ENCODE measurements at places on chromosomes 4 and X.
A peak's percentile ranks its signal among the peaks of the same experiment; 100 is the strongest.

DNA sequence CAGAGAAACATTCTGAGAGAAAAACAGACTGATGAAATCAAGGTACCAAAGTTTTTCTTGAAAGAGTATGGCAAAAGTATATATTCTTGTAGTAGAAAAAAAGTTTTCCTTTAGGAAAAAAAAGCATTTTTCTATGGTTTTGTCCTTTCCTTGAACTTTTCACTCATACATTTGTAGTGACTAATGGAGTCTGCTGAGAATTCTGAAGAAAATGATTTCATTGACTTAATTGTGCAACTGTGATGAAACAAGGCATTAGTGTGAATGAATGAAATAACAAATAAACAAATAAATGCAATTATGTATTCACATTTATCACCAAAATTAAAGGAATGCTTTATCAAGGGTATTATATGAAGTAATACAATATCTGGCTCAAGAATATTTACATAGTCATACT is 5.7 kb downstream of the CSN1S1 start:
- no peak for DNase-seq

DNA sequence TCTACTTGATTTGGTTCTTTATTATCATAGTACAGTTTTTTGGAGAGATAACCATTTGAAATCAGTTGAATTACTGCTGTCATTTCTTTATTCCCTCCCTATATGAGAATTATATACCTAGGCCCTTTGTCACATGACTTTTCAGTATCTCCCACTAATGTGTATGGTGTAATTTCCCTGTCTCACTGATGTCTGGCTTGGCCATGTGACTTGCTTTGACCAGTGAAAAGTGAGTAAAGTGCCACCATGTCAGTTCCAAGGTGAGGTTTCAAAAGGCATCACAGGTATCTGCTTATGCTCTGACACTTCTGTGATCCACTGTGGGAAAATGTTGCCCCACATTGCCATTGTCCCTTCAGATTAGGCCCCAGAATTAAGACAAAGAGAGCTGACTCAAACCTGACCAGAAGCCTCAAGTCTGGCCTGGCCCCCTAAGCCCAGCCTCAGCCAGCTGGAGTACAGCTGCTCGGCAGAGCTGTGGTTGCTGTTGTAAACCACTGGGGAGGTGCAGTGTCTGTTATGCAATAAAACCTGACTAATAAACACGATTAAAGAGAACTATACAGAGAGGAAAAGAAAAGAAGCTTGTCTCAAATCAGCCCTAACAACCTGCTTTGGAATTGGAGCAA is 27.5 kb downstream of the SETD7 start:
- DNase-seq = no peak

GRCh38 chr4:108833046-108833445 is 70.2 kb upstream of the ETNPPL start:
- no peak for DNase-seq

DNA sequence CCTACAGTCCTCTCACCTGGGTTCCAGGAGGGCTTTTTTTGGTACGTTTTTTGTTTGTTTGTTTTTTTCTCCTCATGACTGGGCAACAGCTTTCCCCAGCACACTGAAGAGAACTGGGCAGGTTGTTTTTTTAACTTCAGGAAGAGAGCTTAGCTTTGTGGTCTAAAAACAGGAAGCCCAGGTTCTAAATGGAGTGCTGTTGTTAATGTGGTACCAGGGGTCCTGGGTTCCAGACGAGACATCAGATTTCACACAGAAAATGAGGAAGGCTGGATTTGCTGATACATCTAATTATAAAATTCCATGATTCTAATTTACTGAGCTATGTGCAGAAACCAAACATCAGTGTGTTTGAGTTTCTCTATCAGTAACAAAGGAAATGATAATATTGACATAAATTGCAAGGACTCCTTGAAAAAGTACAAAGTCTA is 4.2 kb downstream of the MYOZ2 start:
- DNase-seq = no peak

DNA sequence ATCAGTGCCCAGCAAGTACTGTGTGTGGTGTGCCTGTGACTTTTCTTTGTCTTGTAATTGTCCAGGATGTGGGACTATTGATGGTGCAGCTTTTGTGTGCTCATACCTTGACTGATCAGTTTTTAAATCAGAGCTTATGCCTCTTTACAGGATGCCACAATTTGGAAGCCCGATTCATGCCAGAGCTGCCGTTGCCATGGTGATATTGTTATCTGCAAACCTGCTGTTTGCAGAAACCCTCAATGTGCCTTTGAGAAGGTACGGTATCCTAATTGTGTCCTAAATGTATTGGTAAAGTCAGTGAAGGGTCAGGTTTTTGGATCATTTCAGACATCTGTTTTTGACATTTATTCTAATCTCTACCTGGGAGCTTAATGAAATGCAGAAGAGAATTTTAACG is 180.2 kb downstream of the FRAS1 start:
- DNase-seq = no peak

DNA sequence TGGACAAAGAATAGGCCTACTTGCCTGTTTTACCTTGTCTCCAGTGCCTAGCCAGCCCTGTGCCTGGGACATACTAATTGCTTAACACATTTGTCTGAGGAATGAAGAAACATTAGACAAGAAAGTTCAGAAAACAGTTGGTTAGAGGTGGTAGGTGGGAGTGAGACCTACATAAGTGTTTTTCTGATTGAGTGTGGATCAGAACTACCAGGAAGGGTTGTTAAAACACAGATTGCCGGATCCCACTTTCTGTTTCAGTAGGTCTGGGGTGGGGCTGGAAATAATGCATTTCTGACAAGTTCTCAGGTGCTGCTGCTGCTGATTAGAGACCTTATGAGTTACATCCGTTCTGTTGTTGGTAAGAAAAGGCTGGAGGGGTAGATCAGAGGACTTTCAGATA is 5.7 kb upstream of the JADE1 start:
- no peak for DNase-seq

DNA sequence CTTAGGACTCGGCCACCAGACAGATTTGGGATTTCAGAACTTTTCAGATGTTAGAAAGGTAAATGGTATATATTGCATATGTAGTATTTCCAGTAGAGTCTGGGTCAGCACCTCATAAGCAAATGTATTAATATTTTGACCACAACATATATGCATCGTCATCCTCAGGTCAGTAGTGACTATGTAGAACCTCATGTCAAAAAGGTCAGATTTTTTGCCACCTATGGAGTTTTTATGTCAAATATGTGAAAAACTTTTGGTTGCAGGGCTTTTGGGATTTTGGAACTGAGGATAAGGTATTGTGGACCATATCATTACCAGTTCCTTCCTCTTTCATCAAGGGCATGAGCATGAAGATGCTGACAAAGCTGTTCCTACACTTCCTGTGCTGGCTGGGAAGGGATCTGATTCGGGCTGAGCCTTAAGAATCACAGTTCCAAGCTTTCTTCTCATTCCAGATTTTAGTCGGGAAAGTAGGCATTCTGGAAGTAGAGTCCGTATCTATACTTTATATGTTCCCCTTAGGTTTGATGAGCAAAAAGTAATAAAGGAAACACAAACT is 183.0 kb upstream of the PGRMC2 start:
- DNase-seq = no peak

DNA sequence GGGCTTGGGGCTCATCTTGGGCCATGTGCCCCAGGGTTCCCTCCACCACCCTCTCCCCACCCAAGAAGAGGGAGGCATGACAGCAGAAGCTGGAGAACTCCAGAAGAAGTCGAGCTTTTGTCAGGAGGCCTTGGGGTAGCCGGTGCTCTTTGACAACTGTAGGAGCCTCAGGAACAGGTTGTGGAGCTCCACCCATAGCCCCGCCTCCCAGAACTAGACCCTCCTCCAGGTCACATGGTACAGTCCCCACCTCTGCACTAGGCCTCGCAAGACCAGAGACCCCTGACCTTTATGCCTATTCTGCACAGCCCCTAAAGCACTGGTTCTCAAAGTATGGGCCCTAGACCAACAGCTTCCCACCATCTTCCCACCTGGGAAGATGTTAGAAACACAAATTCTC is 8.0 kb upstream of the MORC4 start:
- DNase-seq = no peak

GRCh38 chr4:113012786-113013185 is 36.7 kb upstream of the ANK2 start:
- no peak for DNase-seq

DNA sequence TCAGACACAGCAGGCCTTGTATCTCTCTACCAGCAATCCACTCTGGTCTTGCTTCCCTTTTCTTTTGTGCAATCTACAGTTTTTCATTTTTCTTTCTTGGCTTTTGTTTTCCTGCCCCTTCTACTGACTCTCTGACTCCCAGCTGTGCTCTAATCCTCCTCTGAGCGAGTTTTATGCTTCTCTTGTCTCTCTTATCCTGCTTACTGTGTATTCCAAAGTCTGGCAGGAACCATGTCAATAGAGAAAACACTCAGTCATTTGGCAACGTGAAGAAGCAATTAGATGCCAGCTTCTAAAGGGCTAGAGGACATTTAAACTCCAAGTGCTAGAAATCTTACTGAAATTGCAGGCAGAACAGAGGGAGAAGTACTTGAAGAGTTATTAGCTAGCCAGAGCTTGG is 984.6 kb upstream of the TENM3 start:
- no peak for DNase-seq

DNA sequence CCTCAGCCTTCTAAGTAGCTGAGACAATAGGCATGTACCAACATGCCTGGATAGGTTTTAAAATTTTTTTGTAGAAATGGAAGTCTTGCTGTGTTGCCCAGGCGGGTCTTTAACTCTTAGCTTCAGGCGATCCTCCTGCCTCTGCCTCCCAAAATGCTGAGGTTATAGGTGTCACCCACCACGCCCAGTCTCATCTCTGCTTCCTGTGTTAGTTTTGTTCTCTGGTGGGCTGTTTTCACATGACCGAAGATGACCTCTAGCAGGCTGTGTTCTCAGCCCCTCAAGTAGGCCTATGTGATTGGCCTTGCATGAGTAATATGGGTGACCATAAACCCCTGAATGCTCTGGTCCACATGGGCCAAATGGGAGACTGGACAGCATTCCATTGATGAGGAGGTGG is 56.8 kb upstream of the MSANTD1 start:
- DNase-seq = no peak

- no peak for DNase-seq
Observed at GRCh38 chrX:71438750-71439149, 72.6 kb downstream of the TAF1 start.

DNA sequence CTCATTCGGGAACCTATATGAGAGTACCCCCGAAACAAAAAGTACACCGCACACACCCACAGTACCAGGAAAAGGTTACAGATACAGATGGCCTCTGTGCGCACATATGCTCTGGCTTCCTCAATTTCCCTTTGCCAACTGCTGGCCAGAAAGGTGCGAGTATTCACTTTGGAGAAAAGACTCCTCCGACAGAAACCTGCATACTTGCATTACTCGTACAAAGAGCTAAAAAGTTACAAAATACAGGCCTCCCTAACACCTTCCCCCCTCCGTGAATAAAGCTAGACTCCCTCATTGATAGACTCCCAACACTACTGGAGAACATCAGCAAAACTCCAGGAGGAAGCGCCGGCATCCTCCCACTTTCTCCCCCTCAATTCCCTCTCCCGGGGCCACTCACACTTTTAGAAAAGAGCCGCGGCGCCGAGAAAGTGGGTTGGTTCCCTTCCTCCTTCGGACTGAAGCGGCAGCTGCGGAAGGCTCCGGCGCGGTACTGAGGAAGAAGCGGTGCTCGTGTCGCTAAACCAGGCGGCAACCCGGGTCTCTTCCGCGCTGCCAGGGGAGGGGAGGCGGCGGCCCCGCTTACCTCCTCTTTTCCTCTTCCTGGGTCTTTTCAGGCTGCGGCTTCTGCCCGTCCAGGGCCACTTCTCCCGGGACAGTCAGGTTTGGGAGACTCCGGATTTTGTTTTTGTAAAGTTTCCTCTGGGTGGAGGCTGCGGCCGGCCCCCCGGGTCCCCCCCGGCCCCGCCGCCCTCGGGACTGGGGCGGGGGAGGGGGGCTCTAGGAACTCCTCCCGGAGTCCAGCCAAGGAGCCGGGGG is 1.1 kb downstream of the FBXW7 start:
- peak; percentile 74 for DNase-seq

Data from activated CD8-positive, alpha-beta memory T cell treated with anti-CD3 and anti-CD28 coated beads for 24 hours (primary cell).